Activated naive CD4-positive, alpha-beta T cell treated with Interleukin-2 at 50 U/mL for 16 hours (primary cell): ENCODE measurements at places on chromosomes 11 and 22.

DNA sequence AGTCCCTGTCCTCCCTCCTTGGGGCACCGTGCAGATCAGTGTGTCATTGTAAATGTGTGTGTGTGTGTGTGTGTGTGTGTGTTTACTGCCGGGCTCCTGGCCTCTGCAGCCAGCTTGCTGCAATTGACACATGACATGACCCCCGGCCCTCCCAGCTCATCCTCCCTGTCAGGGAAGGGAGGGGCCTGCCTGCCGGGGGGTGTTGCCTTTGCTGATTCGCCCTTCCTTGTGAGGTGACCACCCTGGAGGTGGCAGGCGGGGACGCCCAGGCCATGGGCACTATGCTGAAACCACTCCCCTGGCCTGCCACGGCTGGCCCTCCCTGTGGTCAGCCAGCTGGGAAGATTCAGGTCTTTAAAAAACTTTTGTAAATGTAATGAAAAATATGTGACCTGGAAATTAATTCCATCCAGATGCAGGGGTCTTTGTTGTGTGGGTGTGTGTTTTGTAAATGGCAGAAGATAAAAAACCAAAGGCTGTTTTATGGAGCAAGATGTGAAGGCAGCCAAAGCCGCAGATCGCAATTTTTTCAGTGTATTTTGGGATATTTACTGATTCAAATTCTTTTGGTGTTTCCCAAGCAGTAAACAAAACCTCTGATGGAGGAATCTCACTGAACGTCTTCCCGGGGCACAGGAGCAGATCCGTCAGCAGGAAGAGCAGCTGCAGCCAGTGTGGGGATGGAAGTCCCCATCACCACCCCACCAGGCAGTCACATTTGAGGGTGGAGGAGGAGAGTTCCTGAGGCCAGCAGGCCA is 23.2 kb downstream of the SHISAL1 start:
- DNase-seq, result no peak

- DNase-seq, result no peak
Measured at GRCh38 chr11:119337581-119338317, 2.9 kb downstream of the C1QTNF5 start.

DNA sequence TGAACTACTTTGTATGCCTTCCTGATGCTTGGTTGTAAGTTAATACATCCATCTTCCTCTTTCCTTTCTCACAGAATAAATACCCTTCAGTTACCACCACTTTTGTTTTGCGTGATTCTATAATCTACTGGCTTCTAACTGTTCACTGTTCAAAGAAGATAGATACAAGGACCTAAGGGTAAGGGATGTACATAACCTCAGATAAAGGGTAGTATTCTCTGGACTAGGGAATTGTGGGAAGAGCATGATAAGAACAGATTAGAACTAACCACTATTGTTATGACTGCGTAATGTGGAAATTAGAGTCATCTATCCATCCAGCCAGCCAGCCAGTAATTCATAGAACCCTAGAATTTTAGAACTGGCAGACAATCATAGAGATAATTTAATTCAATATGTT is 36.4 kb downstream of the MAP6 start:
- no peak for DNase-seq

- no peak for DNase-seq
Measured at GRCh38 chr11:69554849-69555248, 73.4 kb downstream of the LINC01488 start.

- DNase-seq, result no peak
Measured at GRCh38 chr11:85167471-85167870, 459.7 kb downstream of the DLG2 start.

GRCh38 chr11:119416606-119417580 is 6.1 kb downstream of the THY1 start:
- DNase-seq, result no peak

GRCh38 chr22:48746789-48747425 is 1080.8 kb downstream of the BRD1 start:
- DNase-seq, result no peak

GRCh38 chr22:26362471-26362870 is 66.6 kb upstream of the ASPHD2 start:
- DNase-seq, result no peak

DNA sequence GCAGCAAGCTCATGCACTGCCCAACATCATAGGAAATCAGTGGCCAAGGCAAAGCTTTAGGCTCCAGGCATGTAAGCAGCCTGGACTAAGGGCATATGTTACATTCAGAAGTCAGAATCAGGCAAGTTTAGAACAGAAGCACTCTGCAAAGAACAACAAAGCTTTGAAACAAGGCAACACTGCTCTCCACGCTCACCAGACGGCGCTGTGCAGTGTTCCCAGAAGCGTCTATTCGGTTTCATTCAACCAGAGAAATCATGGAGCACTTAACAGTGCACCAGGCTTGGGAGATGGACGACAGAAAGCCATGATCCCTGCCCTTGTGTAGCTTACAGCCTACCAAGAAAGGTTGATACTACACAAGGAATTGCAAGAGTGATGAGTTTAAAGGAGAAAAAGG is 555.8 kb downstream of the BUD13 start:
- peak; percentile 8 for DNase-seq

- no peak for DNase-seq
Measured at GRCh38 chr11:112523951-112524350, 263.3 kb upstream of the PLET1 start.

DNA sequence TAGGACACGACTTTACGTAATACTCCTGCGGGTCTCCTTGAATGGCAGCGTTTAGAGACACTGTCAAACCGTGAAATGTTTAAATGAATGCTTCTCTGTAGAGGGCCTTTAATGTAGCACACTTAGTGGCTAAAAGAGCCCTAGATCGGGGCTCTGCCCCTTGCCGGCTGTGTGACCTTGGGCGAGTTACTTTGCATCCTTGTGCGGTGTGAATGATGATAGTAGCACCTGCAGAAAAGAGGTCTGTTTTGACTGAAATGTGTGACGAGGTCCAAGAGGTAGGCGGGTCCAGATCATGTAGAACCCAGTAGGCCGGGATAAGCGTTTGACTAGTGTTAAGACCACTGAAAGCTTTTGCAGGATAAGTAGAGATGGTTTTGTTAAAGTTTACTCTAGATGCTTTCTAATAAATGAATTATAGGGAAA is 866 bp downstream of the MED17 start:
- no peak for DNase-seq

GRCh38 chr11:44592125-44592940 is 26.9 kb downstream of the CD82 start:
- no peak for DNase-seq

GRCh38 chr11:95556342-95557163 is 233.0 kb downstream of the FAM76B start:
- DNase-seq, result peak; percentile 41

- DNase-seq, result no peak
Measured at GRCh38 chr22:20113551-20114310, 2.2 kb upstream of the RANBP1 start.

DNA sequence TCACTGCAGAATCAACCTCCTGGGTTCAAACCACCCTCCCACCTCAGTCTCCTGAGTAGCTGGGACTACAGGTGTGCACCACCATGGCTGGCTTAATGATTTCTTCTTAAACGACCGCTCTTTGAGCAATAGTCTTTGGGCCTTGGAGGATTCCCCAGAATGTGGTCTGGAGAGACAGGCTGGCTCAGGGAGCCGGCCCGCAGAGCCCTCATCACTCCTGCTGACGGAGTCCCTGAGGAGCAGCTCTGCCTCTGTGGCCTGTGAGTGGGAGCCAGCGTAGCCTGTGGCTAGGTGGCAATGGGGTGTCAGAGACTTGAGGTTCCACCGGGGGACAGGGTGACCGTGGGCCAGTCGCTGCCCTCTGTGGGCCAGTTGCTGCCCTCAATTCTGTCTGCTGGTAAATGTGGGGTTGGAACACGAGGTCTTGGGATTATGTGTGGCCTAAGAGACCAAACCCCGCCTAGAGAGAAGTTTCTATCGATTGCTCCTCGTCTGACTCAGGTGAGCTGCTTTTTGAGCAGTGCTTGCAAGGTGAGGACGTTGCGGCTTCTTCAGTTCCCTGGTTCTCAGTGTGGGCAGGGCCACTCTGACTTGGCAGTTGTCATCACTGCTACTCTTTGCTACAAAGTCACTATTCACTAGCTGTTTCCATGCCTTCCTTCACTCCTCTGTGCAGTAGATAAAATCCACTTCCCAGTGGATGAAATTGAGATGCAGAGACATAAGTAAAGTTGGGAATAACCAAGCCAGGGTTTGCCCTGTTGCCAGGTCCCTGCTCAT is 124.8 kb upstream of the NECTIN1 start:
- no peak for DNase-seq

GRCh38 chr11:131402040-131402439 is 31.6 kb downstream of the NTM start:
- DNase-seq, result no peak

DNA sequence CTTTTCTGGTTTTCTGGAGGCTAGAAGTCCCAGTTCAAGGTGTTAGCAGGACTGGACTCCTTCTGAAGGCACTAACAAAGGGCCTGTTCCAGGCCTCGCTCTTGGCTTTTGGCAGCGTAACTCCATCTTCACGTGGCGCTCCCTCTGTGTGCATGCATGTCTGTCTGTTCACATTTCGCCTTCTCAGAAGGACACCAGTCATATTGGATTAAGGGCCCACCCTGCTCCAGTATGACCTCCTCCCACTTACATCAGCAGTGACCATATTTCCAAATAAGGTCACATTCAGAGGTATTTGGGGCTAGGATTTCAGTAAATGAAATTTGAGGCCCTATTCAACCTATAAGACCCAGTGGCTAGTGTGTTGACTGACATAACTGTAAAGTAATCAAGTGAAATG is 20.0 kb downstream of the APLP2 start:
- DNase-seq, result no peak

DNA sequence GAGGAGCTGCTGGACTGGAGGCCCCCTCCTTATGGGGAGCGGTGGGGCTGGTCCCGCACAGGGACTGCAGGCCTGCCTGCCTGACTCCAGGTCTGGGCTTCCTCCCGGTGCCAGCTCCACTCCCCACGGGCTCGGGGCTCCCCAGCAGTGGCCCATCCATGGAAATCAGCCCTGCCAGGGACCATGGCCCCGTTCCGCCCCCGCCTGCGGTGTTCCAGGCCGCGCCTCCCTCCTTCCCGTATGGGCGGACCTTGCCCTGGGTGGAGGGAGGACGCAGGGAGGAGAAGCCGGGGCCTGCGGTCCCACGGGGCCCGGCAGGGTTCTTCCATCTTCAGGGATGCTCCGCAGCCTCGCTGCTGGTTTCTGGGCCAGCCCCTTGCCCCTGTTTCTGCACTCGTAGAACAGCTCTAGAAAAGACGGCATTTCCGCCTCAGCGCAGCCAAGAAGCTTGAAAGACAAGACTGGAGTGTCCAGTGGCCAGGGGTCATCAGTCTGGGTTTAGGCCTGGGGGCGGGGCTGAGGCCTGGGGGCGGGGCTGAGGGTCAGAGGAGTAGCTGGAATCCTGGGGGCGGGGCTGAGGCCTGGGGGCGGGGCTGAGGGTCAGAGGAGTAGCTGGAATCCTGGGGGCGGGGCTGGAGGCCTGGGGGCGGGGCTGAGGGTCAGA is 1330.6 kb downstream of the BRD1 start:
- DNase-seq, result no peak

- no peak for DNase-seq
Measured at GRCh38 chr22:45303181-45303580, 6.6 kb upstream of the FAM118A start.

DNA sequence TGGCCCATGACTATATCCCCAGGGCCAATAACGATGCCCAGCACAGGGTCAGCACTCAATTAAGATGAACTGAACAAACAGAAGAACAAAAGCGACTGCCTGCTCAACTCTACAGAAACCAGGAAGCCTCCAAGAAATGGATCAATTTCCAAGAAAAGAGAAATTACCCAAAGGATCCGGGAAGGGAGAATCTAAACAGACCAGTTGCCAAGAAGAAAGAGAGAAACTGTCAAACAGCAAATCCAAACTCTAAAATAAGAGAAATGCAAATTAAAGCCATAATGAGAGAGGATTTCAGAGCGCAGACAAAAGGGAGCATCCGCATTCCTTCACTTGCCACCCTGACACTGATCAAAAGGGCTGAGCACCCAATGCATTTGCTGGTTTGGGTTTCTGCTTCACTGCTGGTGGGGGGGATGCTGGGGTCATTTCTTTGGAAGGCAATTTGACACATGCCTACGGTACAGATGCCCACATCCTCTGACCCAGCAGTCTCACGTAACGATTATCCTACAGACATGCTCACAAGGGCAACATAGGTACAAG is 37.7 kb upstream of the RFPL3 start:
- no peak for DNase-seq

DNA sequence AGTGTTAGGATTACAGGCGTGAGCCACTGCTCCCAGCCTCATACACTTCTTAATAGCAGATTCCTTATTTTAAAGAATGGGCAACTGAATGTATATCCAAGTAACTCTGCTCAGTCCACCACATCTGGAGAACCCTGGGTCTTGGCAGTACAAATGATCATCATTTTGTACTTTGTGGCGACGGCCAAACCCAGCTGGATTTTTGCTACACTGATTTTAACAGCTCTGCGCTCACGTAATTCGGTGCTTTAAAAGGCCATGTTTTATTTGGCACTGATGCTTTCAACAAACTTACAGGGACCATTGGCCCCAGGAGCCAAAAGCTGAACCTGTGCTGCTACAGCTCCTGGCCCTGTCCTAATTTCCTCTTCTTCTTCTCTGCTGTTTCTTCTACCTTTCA is 60.8 kb upstream of the PDE3B start:
- DNase-seq, result no peak

GRCh38 chr11:124551189-124551588 is 7.7 kb upstream of the OR8B12 start:
- DNase-seq, result no peak

DNA sequence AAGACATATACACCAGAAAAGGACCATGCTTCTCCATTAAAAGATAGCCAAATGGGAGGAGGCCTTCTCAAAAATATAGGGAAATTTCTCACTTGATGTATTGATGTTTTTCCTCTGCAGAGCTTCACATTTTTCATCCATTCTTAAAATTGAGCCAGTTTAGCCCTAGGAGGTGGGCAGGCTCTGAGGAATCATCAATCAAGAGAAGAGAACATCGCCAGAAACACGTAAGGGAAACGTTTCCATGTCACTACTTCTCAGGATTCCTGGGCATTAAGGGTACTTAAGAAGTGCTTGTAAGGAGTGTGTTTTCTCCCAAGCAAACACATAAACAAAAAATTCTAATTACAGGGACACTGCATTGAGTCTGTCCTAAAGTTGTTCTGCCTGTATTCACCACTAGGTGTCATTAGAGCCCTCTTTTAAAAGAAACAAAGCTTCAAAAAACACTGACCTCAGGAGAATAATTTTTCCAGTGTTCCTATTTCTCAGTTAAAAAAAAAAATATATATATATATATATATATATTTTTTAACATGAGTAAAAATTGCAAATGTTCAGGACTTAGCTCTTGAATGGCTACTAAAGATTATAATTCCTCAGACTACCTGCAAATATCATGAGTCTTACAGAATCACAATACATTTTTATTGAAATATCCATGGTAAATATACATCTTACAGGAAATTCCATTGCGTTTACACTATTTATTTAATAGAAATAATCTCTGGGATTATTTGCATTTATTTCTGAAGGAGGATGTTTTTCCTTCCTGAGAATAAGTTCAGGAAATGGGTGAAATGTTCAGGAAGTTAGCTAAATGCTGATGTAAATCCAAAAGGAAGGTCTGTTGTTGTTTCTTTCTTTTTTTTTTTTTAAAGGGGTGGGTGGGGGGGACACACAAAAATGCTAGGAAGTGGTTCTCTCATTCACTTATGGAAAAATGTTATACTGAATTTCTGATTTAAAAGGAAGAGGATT is 16.0 kb downstream of the FZD4 start:
- DNase-seq, result no peak
